Stimulated activated CD8-positive, alpha-beta memory T cell treated with anti-CD3 and anti-CD28 coated beads, Interleukin-15, amount 100 ng/mL, for 4 hours (primary cell): ENCODE measurements at places on chromosomes 2 and 18.

- DNase-seq: no peak
These were observed 578 bp downstream of the IWS1 start for GRCh38 chr2:127525691-127526131.

GRCh38 chr2:170310876-170311502 is 133.0 kb downstream of the MYO3B start:
- DNase-seq: no peak

DNA sequence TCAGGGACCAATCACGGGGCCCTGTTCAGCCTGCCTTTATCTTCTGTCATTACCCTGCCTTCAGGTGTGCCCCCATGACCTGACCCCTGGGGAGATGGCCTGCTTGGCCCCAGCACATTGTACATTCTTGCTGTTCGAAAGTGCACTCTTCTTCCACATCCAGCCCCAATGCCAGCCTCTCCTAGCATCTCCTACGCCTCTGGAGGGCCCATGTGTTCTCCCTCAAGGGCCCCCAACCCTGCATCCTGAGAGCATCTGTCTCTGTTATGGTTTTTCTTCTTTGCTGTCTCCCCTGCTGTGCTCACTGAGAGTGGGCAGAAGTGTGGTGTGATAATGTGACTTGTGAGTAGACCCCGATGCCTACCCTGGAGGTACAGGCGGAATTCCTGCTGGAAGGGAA is 41.5 kb upstream of the OTOS start:
- DNase-seq: no peak

DNA sequence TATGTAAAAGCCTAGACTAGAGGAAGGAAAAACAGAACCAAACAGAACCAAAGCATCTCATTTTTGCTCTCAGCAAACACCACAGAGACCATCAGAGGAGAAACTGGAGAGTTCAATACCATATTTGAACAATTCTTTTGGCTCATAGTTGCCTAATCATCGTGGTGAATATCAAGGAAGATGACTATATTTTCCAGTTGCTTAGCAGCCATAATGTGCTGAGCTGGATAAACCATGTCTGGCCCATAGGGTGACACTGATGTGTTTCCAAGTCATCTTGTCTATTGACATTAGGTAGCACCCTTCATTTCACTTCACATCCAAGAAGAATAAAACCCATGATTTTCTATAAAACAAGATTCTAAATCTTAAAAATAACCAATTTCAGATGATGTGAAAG is 5.9 kb upstream of the XRCC5 start:
- DNase-seq: no peak

GRCh38 chr2:48677450-48677849 is 59.8 kb downstream of the GTF2A1L start:
- DNase-seq: no peak
